Left renal pelvis (tissue), 4 donors: ENCODE measurements at places on chromosomes 1 and 21.

GRCh38 chr1:56444960-56445646 is 134.3 kb downstream of the PLPP3 start:
- no peak for DNase-seq

- no peak for DNase-seq
Observed at GRCh38 chr1:10934150-10934818, 78.2 kb upstream of the TARDBP start.

DNA sequence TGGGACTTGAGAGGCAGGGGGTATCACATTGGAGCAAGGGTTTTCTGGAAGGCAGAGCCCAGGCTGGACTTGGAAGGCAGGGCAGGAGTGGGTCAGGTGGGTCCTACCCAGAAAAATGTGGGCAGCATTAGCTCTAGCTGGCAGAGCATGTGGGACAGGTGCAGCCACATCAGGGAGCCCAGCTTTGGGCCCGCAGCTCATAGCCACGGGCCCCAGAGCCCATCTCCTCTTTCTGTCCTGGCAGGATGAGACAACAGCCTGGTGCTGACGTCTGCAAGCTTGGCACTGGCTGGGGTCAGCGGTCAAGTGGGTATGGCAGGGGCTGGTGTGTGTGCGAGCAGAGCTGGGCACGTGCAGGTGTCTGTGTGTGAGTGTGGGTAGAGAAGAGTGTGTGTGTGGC is 154.7 kb downstream of the GRIK3 start:
- DNase-seq, result no peak

DNA sequence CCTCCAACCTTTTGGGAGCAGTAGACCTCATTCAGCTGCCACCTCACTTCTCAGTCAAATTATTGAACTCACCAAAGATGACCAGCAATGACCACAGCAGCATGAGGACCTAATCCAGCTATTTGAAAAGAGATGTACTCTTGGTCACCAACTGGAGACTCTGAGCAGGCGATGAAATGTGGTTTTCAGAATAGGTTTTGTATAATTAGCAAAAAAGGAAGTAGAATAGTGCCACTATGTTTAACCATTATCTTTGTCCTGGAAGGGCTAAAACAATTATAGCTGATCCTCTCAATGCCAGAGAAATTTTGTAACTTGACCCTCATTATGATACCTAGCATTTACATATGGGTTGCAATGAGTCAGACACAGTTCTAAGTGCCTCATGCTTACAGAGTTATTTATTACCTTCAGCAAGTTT is at the start of gene FCRL2:
Gene FCRL2, minus strand, starts transcription at position 162 of the 421 bp plus-strand sequence. Its CDS starts 59 bp downstream, at position 103.
- no peak for DNase-seq
